COR-L47 (cell line): ENCODE measurements at places on chromosomes 7 and 10.

DNA sequence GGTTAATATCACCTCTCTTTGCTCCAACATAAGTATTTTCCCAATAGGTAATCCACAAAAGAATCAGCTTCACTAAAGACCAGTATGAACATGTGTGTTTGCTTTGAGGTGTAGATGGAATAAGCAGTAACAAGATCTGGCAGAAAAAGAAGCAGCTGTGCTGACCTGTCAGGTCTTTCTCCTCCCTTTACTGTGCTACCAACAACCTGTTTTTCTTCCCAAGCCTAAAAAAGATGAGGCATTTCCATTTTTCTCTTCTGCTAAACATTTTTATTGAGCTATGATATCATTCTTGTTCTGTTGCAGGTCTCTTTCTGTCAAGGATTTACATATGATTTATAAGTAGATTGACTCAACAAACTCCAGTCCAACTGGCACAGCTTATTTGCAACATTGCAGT lies 315.2 kb upstream of the GLI3 start:
- DNase-seq: no peak

GRCh38 chr7:132355048-132355447 lies 221.2 kb downstream of the PLXNA4 start:
- no peak for DNase-seq

GRCh38 chr10:26278295-26278694 lies 61.7 kb downstream of the GAD2 start:
- DNase-seq: no peak

GRCh38 chr10:87750001-87750671 lies 67.9 kb downstream of the ATAD1 start:
- DNase-seq: no peak

- peak; percentile 44 for DNase-seq
Observed at GRCh38 chr10:103451091-103451813, 918 bp downstream of the CALHM2 start.

GRCh38 chr7:100865938-100866728 lies 1.1 kb upstream of the TRIP6 start:
- peak; percentile 41 for DNase-seq

GRCh38 chr7:1579481-1580421 lies 9.9 kb upstream of the PSMG3 start:
- DNase-seq: peak; percentile 67

GRCh38 chr10:3636356-3637181 lies 148.4 kb downstream of the KLF6 start:
- DNase-seq: peak; percentile 90

GRCh38 chr7:140304191-140304799 lies 94.0 kb downstream of the SLC37A3 start:
- peak; percentile 10 for DNase-seq

DNA sequence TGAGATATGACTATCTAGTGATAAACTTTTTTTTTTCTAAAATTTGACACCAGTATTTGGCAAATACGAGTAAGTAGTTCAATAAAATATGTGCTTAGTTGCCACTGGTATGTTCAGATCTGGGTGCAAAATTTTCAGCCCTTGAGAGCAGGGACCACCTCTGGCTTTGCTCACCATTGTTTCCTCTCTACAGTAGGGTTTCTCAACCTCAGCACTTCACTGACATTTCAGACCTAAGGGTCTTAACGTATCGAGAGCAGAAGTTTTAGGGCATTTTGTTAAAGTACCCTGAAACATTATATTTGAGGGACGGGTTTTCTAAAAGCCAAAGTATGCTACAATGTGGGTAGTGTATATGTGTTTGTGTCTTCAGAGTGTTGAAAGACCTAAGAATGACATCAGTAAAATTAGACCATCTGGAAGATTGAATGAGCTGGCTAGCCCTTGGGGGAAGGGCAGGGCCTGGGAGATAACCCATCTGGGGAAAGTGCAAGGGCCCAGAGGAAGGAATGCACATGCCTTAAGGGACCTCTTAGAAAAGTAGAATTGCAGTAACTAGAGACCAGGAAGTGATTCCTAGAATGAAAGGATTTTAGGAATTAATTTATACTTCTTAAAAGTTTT lies 11.8 kb downstream of the BZW2 start:
- DNase-seq: no peak

GRCh38 chr10:121672733-121673132 lies 74.5 kb upstream of the FGFR2 start:
- no peak for DNase-seq

- peak; percentile 44 for DNase-seq
Observed at GRCh38 chr7:49852619-49853462, 79.4 kb downstream of the VWC2 start.

DNA sequence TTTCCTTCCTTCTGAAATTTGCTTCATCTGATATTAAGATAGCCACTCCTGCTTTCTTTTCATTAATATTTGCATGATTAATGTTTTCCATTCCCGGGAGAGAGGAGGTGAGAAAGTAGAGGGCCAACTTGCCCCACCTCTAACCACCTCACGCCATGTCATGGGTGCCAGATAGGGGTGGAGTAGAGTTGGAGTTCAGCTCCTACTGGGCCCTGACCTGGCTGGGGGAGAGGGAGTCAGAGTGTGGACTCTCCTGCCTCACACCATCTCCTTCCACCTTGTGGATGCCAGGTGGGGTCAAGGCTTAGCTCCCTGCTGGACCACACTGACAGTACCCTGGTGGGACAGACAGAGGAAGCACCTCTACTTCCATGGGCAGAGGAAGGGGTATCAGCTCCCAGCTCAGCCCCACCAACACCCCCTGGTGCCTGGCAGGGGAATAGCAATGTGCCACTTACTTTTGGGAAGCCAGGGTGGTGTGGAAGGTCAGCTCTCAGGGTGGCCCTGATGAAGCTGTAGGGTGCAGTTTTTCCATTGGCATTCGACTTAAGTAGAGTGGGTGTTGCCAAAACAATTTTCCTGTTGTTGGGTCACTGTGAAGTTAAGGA lies 28.0 kb downstream of the CHST12 start:
- no peak for DNase-seq

GRCh38 chr10:31618541-31619291 lies 299.7 kb downstream of the ZEB1 start:
- no peak for DNase-seq

- no peak for DNase-seq
Observed at GRCh38 chr7:155208681-155209477, 88.8 kb upstream of the INSIG1 start.

DNA sequence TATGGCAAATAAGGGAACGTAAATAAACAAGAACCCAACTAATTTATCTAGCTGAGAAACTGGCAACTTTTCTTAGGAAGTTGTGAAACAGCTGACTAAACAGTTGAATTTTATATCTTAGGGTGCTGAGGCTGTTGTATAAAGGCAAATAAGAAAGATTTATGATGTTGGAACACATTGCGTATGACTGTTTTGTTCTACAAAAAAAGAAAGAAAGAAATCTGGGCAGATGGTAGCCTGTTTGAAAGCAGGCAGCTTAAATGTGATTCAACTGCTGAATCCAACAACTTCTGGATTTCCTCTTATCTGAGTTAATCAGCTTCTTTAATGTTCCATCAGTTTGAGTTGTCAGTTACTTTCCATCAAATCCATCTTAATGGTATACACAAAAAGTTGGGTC lies 214.5 kb downstream of the SNX13 start:
- DNase-seq: no peak

DNA sequence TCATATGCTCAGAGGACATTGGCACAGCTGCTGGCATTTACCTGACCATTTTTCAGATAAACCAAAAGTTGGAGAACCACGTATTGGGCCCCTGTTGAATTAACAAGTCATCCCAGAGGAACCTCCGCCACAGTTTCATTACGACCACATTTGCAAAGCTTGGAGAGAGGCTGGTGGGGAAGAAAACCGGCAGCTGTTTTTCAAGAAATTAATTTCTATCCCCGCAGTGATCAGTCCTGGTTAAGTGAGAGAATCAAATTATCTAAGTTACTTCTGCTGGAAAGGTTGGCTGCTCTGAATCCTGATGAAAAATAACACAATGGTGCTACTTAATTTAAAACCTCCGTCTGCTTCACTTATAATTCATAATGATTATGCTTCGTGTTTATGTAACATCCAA lies 737.1 kb upstream of the AUTS2 start:
- no peak for DNase-seq

- DNase-seq: no peak
Observed at GRCh38 chr10:36187380-36188079, 545.4 kb upstream of the FZD8 start.

GRCh38 chr7:147584771-147585193 lies 1005.8 kb upstream of the C7orf33 start:
- no peak for DNase-seq

DNA sequence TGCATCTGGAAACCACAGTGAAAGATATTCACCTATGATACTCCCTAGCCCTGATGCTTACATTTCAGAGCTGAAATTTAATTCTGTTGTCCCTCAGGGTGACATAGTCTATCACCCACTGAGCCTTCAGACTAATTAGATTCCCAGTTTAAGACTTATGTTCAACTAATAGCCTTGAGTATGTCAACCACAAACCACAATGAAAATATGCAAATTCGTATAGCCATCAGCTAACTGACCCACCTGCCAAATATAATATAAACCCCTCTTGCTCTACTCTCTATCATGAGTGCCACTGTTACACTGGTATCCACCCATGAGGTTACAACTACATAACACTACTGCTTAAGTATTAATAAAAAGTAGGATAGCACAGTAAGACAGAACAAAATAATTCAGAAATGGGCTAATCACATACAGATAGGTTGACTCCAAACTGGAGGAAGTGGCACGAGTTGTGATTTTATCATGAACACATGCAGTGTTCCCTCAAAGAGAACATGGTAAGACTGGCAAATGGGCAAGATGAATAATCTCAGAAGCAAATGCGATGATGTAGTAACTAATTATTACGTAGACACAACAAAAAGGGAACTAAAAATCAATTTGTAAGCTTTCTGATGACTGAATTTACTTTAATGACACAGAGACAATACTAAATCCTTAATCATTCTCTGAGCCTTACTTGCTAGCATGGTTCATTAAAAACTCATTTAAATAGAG lies 290.6 kb downstream of the PARD3 start:
- no peak for DNase-seq

DNA sequence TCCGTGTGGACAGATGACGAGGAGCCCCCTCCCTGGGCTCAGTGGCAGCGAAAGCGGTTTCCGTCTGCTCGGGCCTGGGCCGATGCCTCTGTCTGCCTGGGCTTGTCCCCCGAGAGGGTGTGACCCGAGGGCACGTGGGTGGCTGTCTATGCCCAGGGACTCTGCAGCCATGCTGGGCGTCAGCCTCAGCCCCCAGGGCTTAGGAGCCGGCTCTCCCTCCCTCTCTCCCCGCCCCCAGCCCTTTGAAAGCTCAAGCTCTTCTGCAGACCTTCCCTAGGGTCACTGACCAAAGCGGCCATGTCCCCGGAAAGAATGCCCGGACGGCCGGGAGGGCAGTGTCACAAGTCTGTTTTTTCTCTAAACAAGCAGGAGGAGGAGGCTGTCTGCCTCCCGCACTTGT lies 7.1 kb downstream of the MICALL2 start:
- no peak for DNase-seq

DNA sequence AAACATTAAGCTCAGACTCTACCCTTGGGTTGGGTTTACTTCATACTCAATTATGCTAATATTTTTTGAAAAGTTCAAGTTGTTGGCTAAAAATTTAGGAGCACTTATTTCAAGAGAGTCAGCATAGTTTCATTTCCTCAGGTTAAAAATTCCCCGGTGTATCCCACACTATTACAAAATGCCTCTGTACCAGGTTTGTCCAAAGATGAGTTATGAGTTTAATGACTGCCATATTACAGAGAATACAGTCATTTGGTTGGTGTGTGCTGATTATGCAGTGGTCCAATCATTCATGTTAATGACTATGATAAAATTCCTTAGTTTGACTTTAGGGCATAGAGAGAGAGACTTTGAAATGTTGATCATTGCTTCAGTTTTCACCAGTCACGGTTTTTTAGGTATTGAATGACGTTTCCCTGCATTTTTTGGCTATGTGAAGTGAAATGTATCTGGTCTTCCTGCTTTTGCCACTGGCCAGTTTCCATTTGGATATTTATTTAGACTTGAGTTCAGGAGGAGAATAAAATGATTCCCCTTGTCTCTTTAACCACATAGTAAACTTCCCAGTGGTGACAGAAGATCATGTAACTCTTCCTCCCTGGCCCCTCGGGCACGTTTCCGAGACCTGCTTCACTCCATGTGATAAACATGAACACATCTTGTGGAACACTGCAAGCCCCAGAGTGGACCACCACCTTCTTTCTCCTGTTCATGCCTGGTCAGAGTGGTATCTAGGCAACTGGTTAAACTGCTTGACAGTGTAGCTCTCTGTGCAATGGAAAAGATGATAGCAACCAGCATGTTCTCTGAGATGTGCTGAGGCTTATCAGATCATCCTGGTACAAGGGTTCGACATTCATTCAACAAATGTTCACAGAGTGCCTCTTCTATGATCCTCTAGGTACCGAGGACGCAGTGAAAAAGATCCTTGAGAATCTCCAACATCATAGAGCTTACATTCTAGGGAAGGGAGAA lies 153.6 kb downstream of the CACNB2 start:
- DNase-seq: no peak

DNA sequence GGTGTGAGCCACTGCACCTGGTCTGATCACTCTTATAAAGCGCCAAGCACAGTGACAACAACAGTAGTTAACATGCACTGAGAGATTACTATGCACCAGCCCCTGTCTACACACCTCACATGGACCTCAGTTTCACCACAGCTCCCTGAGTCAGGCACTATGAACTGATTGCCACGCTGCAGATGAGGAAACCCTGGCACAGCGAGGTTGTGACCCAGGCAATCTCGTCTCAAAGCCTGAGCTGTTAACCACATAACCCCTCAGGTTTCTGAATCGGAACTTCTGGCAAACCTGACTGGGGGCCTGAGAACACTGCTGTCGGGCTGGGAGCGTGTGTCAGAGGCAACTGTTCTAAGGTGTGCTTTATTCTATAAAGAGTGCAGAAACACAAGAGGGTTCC lies 150.8 kb downstream of the RNF216 start:
- no peak for DNase-seq

DNA sequence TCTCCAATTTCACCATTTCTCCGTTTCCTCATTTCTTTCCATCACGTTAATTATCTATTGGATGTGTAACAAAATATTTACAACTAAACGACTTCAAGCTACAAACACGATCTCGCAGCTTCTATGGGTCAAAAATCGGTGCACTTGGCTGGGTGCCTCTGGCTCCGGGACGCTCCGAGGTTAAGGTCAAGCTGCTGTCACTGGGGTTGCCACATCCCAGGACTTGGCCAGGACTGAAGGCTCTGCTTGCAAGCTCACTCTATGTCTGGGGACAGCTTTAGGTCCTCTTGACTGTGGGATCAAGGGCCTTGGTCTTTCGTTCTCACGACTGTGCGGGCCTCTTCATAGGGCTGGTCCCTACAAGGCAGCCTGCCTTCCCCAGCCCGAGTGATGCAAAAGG lies 159.7 kb downstream of the CCDC3 start:
- DNase-seq: no peak

DNA sequence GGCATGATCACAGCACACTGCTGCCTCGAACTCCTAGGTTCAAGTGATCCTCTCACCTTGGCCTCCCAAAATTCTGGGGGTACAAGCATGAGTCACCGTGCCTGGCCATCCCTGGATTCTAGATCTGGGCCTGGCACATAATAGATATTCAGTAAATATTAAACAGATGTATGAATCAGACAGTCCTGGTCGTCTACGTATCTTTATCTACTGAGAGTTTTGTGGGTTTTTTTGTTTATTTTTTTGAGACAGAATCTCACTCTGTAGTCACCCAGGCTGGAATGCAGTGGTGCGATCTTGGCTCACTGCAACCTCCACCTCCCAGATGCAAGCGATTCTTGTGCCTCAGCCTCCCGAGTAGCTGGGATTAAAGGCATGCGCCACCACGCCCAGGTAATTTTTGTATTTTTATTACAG lies 24.3 kb upstream of the ITGB1 start:
- no peak for DNase-seq

- no peak for DNase-seq
Observed at GRCh38 chr10:5532307-5532605, 7.5 kb downstream of the CALML3 start.
